ENCODE measurements at places on chromosomes 3 and 15. TPM values are rescaled to one million over a fixed set of nuclear protein-coding genes. Genes with fewer than 3 reads are reported as not detected.

ACOX2 gene
- total RNA-seq: 11.9 TPM

GOLGA8J gene
- not detected for total RNA-seq

SRGAP3 gene
- 3.4 TPM for total RNA-seq

SLCO2A1 gene
- total RNA-seq: 102 TPM

EOMES gene
- total RNA-seq: 0.24 TPM

GOLGA6A gene
- total RNA-seq: not detected

CNTN4 gene
- 66.5 TPM for total RNA-seq

PDZRN3 gene
- 59.5 TPM for total RNA-seq

DNA sequence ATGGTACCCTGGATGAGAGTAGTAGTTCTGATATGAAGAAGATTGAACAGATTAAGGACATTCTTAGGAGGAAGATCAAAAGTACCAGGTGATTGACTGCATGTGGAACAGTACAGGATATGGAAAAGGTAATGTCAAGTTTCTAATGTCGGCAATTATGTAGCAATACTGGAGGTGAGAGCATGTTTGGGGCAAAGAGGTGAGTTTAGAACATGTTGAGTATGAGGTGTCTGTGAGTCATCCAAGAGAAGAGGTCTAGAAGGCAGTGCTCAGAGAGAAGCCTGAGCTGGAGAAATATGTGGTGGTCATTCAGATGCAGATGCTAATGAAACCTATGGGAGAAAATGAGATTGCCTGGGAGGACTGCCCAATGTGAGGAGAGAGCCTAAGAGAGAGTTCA, 305.6 kb downstream of the ZBTB20 start:
- no peak for DNase-seq

DNA sequence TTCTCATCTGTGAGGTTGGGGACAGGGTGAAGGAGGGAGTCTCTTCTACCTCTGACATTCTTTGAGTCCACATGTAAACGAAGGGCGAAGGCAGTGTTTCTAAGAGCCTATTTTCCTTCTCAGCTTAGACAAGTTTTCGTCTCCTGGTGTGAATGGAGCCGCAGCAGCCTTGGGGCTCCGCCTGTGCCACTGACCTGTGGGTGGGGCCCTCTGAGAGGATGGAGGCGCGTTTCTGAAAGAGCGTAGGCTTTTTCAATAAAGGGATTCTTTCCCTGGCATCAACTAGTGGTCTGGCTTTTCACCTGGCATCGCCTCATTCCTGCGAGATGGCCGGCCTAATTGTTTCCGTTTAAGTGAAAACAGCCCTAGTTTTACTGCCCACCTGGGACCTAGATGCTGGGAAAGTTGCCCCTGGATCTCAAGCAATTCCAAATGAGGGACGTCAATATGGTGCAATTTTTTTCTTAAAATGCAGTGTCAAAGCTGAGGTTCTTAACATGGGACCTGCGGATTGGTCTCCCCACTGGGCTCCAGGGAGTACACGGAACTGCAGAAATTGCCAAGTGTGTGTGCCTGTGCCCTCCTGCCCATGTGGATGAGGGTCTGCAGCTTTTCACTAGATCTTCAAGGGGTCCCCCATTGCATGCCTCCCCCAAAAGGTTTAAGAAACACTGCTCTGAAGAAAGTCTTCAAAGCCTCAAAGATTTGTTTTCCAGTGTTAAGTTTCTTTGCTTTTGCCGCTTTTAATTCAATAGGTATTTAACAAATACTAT, 958 bp downstream of the GLDN start:
- DNase-seq: no peak

GRCh38 chr3:76888856-76889255, 151.0 kb upstream of the ROBO2 start:
- DNase-seq: no peak

GRCh38 chr3:32626631-32627030, 56.0 kb upstream of the DYNC1LI1 start:
- no peak for DNase-seq

- no peak for DNase-seq
Measured at GRCh38 chr3:54874816-54875556, 52.9 kb downstream of the LRTM1 start.

DNA sequence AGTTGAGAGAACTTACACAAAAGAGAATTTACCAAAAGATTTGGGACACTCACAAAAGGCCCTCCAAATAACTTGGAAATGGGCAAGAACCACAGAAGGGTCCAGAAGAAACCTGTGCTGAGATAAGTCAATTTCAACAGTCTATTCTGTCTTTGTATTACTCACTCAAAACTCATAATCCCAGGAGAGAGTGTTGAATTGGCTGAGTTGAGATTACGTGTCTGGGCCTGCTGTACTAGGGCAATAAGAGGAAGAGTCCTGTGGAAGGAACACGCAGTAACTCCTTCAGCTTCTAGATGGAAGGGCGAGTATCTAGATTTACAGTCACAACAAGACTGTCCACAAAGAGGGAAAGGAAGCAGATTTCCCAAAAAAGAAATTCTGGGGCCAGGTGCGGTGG, 42.5 kb upstream of the DYNC1LI1 start:
- DNase-seq: no peak

DNA sequence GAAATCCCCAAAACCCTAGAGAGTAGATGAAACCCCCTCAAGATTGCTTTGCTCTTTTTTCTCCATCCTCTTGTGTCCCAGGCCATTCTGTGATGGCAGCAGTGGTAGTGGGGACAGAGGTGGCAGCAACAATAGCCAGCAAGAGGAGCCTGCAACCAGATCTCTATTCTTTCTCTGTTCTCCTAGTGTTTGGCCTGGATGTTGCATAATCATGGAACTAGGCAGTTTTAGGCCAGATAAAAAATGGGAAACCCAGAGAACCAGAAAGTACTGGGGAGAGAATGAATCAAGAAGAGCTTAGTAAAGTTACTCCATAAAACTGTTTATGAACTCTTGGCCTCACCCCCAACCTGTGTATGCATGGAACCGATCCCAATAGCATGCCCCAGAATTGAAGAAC, 52.3 kb downstream of the CTNNB1 start:
- DNase-seq: no peak

DNA sequence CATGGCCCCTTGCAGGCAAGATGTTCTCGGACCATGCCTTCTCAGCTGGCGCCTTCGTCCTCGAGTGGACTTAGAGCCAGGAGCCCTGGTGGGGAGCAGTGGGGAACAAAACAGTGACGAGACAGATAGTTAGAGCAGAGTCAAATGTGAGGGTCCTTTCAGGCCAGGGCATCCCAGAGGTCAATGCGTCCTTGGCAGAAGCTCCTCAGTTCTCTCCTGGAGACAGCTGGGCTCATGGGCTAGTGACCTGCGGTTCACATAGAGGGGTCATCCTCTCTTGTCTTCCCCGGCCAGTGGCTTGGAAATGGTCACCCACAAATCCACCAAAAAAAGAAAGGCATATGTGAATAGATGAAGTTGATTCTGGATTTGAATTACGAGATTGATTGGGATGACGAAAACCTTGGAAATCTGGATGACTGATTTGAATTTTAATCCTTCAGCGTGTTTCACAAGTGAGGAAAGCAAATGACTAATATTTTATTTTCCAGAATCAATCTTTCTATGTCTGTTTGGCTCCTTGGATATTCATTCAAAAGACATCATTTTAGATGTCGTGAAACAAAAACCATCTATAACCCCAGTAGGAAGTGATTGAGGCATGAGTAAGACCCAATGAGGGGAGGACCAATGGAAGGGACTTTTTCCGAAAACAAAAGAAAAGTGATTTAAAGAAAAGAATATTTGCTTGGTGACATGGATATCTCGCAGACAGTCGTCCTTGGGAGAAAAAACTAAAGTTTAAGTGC, 84.5 kb downstream of the ASB7 start:
- no peak for DNase-seq

GRCh38 chr15:52784799-52785671, 5.1 kb downstream of the ONECUT1 start:
- no peak for DNase-seq

- no peak for DNase-seq
Measured at GRCh38 chr3:99960941-99961340, 143.3 kb downstream of the CMSS1 start.

GRCh38 chr15:45174069-45174468, 13.7 kb downstream of the SHF start:
- no peak for DNase-seq

GRCh38 chr15:58526647-58527192, 94.9 kb downstream of the LIPC start:
- DNase-seq: no peak

DNA sequence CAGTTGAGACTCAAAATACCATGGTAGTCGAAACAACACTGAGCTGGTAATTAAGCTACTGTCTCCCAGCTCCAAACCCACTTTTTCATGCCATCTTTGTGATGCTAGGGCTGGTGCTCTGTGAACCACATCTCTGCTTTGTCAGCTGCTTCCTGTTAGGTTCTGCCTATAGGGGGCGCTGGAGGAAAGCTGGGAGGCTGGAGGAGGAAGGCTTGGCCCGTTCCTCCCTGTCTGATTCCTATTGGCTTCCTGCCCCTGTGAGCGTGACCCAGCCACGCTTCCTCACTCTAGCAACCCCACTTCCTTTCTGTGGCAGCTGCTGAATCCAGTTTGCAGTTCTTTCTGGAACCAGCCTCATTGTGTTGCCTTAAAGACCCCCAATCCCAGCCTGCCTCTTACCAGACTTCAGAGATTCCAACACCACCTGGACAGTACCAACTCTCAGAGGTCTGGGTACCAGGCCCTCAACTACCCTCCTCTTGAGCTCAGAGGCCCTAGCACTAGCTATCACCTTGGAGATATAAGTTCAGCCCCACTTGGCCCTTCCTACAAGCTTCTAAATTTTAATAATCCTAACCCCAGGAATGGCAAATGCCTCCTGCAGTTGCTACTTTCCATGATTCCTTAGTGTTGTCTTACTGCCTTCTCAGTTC, 120.9 kb downstream of the ERC2 start:
- DNase-seq: no peak

DNA sequence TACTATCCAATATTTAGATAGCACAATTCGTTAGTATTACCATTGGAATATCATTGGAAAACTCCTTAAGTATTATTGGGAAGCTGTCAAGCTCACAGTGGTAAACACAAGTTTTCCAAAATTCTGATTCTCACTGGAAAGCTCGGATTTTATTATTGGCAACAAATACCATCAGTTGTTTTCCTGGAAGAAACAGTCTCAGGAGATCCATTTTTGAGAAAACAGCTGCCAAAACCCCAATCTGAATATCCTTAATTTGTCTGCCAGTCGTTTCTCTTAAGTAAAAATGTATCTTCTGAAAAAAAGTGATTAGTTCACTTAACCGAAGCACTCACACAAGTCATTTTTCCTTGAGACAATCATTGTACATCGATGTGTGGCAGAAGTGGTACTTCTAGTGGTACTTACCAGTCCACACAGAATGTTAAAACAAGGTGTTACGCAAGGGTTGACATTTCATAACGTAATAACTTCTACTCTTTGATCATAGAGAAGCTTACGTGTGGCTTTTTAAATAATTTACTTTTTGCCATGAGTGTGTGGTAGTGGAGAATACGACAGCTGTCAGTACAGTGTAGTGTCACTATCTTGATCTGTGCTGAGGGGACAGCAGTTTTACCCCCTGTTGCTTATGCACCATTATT, 74.9 kb downstream of the FAM43A start:
- DNase-seq: no peak

- DNase-seq: no peak
Measured at GRCh38 chr3:173191611-173192010, 50.6 kb upstream of the SPATA16 start.

DNA sequence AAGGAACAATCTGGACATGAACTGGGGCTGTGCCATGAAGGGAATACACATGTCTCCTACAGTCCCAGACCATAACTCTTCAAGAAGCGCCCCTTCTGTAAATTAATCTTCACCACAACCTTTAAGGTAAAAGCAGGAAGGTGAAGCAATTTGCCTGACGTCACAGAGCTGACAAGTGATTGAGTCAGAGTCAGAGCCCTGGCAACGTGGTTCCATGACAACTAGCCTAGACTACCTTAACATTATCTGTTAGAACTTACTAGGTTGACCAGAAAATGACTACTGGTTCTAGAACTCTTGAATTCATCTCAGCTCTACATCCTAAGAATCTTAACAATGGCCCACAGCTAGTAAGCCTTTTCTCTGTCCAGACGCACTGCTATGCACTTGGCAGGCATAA, 124.6 kb downstream of the NTRK3 start:
- no peak for DNase-seq

DNA sequence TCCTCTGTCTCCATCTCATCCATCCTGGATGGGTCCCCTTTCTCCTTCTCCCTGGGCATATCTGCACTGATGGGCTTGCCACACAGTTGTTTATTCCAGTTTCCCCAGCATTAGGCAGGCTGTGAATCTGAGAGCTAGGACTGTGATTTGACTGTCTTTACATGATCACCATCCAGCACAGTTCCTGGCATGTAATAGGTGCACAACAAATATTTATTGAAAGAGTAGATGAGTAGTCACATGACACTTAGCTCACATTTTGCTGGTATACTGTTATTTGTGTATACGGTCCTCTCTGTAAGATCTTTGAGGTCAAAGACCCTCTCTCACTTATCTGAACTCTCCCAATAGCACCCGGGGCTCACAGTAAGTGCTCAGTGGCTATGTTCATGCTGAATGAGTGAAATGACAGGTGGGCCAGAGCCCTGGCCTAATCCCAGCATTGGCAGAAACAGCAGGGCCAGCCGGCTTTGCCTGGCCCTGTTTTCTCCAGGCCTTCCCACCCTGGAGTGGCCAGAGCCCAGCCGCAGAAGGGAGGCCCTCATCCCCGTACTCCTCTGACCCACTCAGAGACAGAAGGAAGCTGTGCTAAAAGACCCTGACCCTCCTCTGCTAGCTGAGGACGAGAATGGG, 16.2 kb upstream of the BAHD1 start:
- no peak for DNase-seq

- no peak for DNase-seq
Measured at GRCh38 chr3:146895026-146895749, 290.0 kb upstream of the PLSCR5 start.

- no peak for DNase-seq
Measured at GRCh38 chr3:195596765-195597171, 13.0 kb upstream of the APOD start.

GRCh38 chr3:141094790-141095545, 43.8 kb downstream of the SPSB4 start:
- DNase-seq: peak; percentile 93

GRCh38 chr15:74780523-74781430, 1.1 kb upstream of the CSK start:
- no peak for DNase-seq

GRCh38 chr3:23920151-23920655, 3.3 kb downstream of the RPL15 start:
- DNase-seq: no peak

DNA sequence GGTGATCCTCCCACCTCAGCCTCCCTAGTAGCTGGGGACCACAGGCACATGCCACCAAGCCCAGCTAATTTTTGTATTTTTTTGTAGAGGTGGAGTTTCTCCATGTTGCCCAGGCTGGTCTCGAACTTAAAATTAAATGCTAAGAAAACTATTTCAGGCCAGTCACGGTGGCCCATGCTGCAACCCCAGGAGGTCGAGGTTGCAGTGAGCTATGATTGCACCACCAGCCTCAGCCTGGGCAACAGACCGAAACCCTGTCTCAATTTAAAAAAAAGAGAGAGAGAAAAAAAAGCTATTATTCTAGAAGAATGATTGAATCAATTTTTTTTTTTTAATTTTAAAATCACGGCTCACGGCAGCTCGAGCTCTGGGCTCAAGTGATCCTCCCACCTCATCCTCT, 4.7 kb downstream of the SLC51A start:
- peak; percentile 40 for DNase-seq

GRCh38 chr3:13200946-13201345, 127.7 kb upstream of the IQSEC1 start:
- DNase-seq: peak; percentile 72

- no peak for DNase-seq
Measured at GRCh38 chr15:33016405-33017024, 178.0 kb downstream of the FMN1 start.

- no peak for DNase-seq
Measured at GRCh38 chr3:187916072-187916471, 170.8 kb upstream of the BCL6 start.

Data from posterior vena cava (tissue), 2 donors.